ENCODE measurements at places on chromosomes 3 and 15.

GRCh38 chr3:192170659-192171058 lies 556.7 kb downstream of the FGF12 start:
- DNase-seq: no peak
- H3K4me1 ChIP-seq: no peaks in the 10 kb centered on the region
- no peaks in the 10 kb centered on the region for H3K27me3 ChIP-seq
- no peaks in the 10 kb centered on the region for H3K36me3 ChIP-seq
- no peak overlapping the region for H3K27ac ChIP-seq

DNA sequence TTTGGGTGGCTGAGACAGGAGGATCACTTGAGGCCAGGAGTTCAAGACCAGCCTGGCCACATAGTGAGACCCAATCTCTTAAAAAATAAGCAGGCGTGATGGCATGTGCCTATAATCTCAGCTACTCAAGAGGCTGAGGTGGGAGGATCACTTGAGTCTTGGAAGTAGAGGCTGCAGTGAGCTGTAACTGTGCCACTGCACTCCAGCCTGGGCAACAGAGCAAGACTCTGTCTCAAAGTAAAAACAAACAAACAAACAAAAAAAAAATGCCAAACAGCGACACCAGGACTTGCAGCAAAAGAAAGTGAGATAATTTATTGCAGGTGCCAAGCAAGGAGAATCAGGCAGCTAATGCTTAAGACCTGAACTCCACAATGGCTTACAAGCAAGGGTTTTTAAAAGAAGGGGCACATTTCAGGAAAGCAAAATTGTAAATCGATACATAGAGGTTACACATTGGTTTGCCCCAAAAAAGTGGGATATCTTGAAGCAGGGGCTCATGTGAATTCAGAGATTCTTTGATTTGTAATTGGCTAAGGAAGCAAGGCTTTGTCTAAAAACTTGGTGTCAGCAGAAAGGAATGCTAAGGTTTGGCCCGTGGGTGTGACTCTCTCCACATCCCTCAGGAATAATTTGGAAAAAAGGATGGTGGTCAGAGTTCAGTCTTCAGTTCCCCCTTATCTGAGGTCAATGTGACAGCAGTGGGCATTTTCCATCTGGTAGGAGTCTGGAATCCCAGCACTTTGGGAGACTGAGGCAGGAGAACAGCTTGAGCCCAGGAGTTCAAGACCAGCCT lies 5.2 kb upstream of the MPI start:
- DNase-seq: no peak
- H3K4me1 ChIP-seq: peaks cover 11% of the 10 kb centered on the region
- no peaks in the 10 kb centered on the region for H3K36me3 ChIP-seq
- H3K27me3 ChIP-seq: no peaks in the 10 kb centered on the region

DNA sequence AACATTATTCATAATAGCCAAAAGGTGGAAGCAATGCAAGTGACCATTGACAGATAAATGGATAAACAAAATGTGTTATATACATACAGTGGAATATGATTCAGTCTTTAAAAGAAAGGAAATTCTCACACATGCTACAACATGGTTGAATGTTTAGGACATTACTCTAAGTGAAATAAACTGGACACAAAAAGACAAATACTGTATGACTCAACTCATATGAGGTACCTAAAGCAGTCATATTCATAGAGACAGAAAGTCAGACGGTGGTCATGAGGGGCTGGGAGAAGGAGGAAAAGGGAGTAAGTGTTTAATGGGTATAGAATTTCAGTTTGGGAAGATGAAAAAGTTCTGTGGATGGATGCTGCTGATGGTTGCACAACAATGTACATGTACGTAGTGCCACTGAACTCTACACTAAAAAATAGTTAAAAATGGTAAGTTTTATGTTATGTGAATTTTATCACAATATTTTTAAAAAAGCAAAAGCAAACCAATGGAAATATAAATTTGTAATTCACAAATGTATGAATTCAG lies 5.3 kb downstream of the TXNRD3 start:
- no peak for DNase-seq
- H3K27me3 ChIP-seq: peaks cover 21% of the 10 kb centered on the region
- H3K36me3 ChIP-seq: peaks cover 2% of the 10 kb centered on the region
- peaks cover 4% of the 10 kb centered on the region for H3K4me1 ChIP-seq
- H3K27ac ChIP-seq: no peak overlapping the region

- DNase-seq: no peak
- no peaks in the 10 kb centered on the region for H3K4me1 ChIP-seq
- H3K36me3 ChIP-seq: no peaks in the 10 kb centered on the region
- H3K4me3 ChIP-seq: no peak overlapping the region
- H3K27ac ChIP-seq: no peak overlapping the region
These were observed 124.8 kb upstream of the TNIK start for GRCh38 chr3:171585039-171585438.

DNA sequence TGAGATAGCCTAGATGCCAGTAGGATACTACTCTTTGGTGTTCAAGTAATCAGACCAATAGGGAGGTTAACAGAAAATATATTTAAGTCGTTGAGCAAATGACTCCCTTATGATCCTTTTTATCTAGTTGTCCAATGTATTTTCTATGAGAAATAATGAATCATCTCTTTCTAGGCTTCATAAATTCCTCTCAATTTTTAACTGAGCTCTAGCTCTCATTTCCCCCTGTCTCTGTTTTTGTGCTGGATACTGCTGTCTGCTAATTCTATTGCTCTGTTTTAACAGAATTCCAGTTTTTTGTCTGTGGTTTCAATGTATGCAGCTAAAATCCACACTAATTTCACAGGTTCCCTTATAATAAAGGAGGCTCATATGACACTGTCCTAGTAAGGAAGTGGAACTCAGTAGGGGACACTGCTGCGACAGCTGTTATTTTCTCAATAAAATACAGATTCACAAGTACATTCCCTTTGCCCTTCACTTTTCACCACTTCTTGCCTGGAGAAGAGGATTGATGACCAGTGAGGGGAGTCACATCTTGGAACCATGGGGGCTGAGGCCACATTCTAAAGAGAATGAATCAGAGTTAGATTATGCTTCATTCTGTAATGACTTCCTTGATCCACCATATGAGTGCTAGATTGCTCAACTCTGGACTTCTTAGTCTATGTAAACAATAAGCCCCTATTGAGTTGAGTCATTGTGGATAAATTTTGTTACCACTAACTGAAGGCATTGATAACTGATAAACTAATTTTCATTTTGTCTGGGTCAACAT lies 558.7 kb upstream of the KCNMB2 start:
- H3K4me3 ChIP-seq: no peak overlapping the region
- no peak for DNase-seq
- H3K27me3 ChIP-seq: no peaks in the 10 kb centered on the region

GRCh38 chr15:85691350-85692240 lies 103.1 kb downstream of the KLHL25 start:
- peaks cover 87% of the 10 kb centered on the region for H3K4me1 ChIP-seq
- DNase-seq: peak; percentile 57
- peaks cover 73% of the 10 kb centered on the region for H3K36me3 ChIP-seq
- no peaks in the 10 kb centered on the region for H3K27me3 ChIP-seq
- peak overlapping the region; percentile 97 for H3K27ac ChIP-seq

GRCh38 chr3:37526511-37526910 lies 335.2 kb upstream of the CTDSPL start:
- H3K36me3 ChIP-seq: no peaks in the 10 kb centered on the region
- H3K27me3 ChIP-seq: peaks cover 9% of the 10 kb centered on the region
- no peak overlapping the region for H3K27ac ChIP-seq
- no peak overlapping the region for H3K4me3 ChIP-seq
- H3K4me1 ChIP-seq: no peaks in the 10 kb centered on the region
- DNase-seq: no peak

DNA sequence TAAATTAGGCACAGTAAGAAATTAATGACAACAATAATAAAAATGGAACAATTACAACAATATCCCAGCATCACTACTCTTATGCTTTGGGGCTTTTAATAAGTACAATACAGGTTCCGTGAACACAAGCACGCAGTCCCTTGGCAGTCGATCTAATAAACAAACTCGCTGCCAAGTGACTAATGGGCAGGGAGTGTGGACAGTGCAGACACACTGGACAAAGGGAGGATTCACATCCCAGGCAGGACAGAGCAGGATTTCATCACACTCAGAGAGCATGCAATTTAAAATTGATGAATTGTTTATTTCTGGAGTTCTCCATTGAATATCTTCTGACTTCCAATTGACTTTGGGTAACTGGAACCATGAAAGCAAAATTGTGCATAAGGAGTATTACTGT lies 524.1 kb upstream of the CFAP20DC start:
- DNase-seq: no peak
- H3K27ac ChIP-seq: no peak overlapping the region
- no peak overlapping the region for H3K4me3 ChIP-seq
- peaks cover 4% of the 10 kb centered on the region for H3K4me1 ChIP-seq

- no peak overlapping the region for H3K4me3 ChIP-seq
- H3K36me3 ChIP-seq: no peaks in the 10 kb centered on the region
- H3K27me3 ChIP-seq: no peaks in the 10 kb centered on the region
- no peaks in the 10 kb centered on the region for H3K4me1 ChIP-seq
- DNase-seq: no peak
These were observed 36.2 kb downstream of the CLDN1 start for GRCh38 chr3:190286014-190286413.

DNA sequence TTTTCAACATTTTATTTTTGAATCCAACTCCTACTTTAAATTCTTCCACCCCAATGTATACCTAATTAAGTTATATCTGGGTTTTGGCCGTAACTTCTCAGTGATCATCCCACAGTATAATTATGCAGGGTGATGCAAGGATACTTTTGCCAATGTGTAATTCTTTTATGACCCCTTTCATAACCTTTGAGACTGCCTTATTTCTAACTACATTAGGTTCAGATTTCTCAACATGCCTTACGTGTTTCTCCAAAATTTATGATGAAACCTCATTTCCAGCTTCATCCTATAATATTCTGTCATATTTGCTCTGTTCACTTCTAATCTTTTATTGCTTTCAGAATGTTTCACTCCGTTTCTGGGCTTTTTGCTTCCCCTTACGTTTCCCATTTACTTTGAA lies 1229.6 kb upstream of the ALCAM start:
- H3K36me3 ChIP-seq: no peaks in the 10 kb centered on the region
- H3K27me3 ChIP-seq: no peaks in the 10 kb centered on the region
- DNase-seq: no peak
- H3K4me3 ChIP-seq: no peak overlapping the region
- H3K4me1 ChIP-seq: no peaks in the 10 kb centered on the region

GRCh38 chr3:79361748-79362378 lies 405.9 kb downstream of the ROBO1 start:
- no peaks in the 10 kb centered on the region for H3K27me3 ChIP-seq
- no peak for DNase-seq
- no peaks in the 10 kb centered on the region for H3K4me1 ChIP-seq
- H3K27ac ChIP-seq: no peak overlapping the region
- H3K36me3 ChIP-seq: no peaks in the 10 kb centered on the region

DNA sequence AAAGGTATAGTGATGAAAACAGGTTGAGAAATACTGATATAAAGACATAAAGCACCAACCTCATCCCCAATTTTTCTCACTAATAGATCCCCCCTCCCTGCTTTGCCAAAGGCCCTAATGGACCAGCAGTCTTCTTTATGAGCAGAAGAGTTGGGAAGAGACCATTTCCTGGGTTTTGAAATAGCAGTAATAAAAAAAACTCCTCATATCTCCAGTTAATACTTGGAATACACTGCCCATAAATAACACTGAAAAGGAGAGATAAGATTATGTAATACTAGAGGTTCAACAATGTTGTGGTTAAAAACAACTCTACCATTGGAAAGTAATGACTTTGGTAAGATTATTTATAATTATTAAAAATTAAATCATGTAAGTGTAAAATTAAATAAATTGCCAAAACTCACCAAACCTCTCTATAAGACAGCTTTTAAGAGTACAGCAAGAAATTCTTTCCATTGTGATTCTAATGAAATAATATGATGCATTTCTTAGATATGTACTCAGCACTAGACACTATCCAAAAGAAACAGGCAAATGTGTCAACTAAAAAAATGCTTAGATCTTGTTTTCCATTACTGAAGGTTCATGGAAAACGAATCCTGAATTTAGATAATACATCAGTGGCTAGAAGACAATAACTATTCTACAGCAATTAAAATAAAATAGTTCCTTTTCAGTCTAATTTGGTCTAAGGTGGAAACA lies 88.2 kb downstream of the FAIM start:
- H3K36me3 ChIP-seq: peaks cover 53% of the 10 kb centered on the region
- no peaks in the 10 kb centered on the region for H3K27me3 ChIP-seq
- H3K27ac ChIP-seq: no peak overlapping the region
- no peaks in the 10 kb centered on the region for H3K4me1 ChIP-seq
- no peak overlapping the region for H3K4me3 ChIP-seq

GRCh38 chr3:10443272-10444109 lies 61.9 kb downstream of the ATP2B2 start:
- H3K36me3 ChIP-seq: no peaks in the 10 kb centered on the region
- DNase-seq: no peak
- H3K27me3 ChIP-seq: no peaks in the 10 kb centered on the region
- H3K4me1 ChIP-seq: peaks cover 5% of the 10 kb centered on the region
- no peak overlapping the region for H3K27ac ChIP-seq

DNA sequence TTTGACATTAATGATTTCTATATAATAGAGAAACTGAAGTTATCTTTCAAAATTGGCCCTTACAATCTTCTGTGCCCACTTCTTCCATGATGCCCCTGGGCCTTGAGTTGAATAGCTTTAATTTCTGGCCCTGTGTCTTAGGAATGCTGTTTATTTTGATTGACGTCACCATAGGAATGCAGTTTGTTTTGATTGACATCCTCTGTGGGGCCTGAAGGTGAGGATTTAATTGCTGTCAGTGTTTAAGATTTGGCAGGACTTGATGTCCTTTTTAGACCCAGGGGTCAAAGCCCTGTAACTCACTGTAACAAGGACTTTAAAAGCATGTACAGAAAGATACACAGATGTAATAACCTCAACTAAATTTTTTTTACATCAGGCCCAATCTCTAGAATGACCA lies 83.3 kb downstream of the GLDN start:
- H3K27me3 ChIP-seq: peaks cover 7% of the 10 kb centered on the region
- no peaks in the 10 kb centered on the region for H3K4me1 ChIP-seq
- H3K4me3 ChIP-seq: no peak overlapping the region
- DNase-seq: no peak
- H3K36me3 ChIP-seq: no peaks in the 10 kb centered on the region

GRCh38 chr15:63971427-63971805 lies 74.9 kb downstream of the DAPK2 start:
- H3K4me3 ChIP-seq: peak overlapping the region; percentile 38
- peaks cover 41% of the 10 kb centered on the region for H3K4me1 ChIP-seq
- peak; percentile 64 for DNase-seq
- no peaks in the 10 kb centered on the region for H3K27me3 ChIP-seq
- no peaks in the 10 kb centered on the region for H3K36me3 ChIP-seq

GRCh38 chr15:68427963-68428362 lies 4.0 kb downstream of the ITGA11 start:
- peaks cover 43% of the 10 kb centered on the region for H3K27me3 ChIP-seq
- no peak for DNase-seq
- no peak overlapping the region for H3K4me3 ChIP-seq
- no peaks in the 10 kb centered on the region for H3K36me3 ChIP-seq
- H3K27ac ChIP-seq: no peak overlapping the region

Data from activated T-cell treated with anti-CD3 and anti-CD28 coated beads, Interleukin-2, amount 50 U/mL, for 24 hours (primary cell).